BE2C (cell line): ENCODE measurements at places on chromosomes 4 and X.

GRCh38 chrX:10109695-10110094, 47.1 kb upstream of the CLCN4 start:
- DNase-seq, result no peak

- DNase-seq, result no peak
These were observed 47.1 kb downstream of the FAM193A start for GRCh38 chr4:2583517-2583916.

GRCh38 chr4:1045595-1046201, 34.3 kb downstream of the FGFRL1 start:
- DNase-seq, result no peak

DNA sequence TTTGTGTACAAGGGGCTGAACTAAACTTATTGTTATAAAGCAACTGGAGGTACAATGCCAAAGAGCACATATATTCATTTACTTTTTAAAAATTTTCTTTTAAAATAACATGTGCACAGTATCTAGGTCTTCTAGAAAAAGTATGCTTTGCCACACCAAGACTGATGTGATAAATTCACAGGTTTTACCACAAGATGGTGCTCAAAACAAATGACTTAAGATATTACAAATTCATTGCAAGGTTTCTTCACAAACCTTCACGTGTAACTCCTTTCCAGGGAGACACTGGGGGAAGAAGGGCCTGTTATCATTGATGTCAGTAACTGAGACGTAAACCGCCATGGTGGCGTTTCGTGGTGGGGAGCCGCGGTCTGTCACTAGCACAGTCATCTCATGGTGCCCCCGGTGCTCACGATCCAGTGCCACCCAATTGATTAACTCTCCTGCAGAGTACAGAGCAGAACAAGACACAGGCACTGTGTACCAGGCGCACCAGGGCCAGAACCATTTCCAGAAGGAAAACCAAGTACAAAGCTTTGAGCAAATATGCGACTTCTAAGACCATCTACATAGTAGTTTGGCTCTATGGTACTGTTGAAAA, 162.2 kb downstream of the DCHS2 start:
- DNase-seq, result no peak

DNA sequence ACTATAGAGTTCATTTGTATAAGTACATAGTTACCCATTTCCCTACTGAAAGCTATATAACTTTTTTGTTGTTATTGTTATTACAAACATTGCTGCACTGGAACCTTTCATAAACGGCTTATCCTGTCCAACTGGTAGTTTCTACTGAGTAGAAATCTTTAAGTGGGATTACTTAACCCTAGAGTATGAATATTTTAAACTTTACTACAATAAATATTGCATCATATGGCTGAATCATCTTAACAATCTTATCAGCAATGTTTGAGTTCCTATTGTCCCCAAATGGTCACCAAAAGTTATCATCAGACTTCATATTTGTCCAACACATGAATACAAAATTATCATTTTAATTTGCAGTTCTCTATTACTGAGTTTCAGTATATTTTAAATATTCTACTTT, 40.5 kb downstream of the LCORL start:
- no peak for DNase-seq
